Activated CD8-positive, alpha-beta memory T cell treated with anti-CD3 and anti-CD28 coated beads for 1 hour (primary cell): ENCODE measurements at places on chromosomes 12 and 14.

GRCh38 chr12:76508128-76508980 is 51.2 kb downstream of the OSBPL8 start:
- DNase-seq: no peak

- DNase-seq: no peak
Observed at GRCh38 chr12:43210485-43211192, 341.4 kb downstream of the ADAMTS20 start.

DNA sequence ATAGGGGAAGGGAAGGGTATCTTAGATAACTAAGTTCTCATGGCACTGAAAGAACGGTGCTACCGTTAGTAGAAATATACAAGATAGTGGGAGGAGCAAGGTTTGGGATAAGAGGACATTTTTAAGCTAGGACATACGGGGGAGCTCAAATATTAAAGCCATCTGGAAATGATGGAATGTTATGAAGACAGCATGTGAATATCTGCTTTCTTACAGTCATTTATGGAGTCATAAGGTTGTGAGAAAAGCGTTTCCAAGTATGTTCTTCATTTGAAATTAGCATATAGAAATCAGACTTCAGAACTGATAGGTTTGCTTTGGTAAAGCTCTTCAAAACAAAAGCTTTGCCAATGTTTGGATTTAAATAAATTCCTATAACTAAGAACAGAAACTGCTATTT is 62.3 kb downstream of the OTOGL start:
- DNase-seq: no peak

DNA sequence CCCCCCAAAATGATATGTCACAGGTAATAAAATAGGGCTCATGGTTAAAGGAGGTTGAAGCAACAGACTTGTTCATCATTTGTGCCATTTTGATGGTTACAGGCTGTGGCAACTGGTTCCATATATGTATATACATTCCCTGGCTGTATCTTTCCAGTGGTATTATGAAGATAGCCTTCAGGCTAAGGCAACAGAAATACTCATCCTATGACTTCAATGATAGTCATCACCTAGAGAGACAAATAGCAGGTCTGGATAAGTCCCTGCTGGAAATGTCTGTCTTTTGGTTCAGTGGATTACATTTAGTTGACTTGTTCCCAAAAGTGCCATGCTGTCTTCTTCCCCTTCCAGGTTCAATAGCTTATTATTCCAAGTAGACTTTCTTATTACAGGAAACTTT is 997.4 kb downstream of the FLRT2 start:
- DNase-seq: no peak

DNA sequence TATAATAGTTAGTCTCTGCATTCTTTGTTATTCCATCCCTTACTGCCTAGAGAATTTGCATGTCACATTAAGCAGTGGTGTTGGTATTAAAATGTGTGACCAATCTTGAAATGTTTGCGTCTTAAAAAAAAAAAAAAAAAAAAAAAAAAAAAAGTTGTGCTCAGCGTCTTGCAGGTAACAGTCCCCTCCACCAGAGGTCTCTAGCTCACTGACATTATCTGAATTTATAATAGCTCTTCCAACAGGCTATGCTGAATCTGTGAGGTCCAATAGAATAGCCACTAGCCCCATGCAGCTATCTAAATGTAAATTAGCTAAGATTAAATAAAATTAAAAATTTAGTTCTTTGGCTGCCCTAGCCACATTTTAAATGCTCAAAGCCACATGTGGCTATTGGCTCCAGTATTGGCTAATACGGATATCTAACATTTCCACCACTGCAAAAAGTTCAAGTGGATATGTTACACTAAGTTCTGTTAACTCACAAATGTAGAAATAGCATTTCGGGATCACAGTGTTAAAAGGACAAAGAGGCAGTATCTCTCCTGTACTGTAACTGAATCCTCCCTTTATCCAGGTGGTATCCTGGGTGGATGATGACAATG is 28.7 kb downstream of the NKX2-8 start:
- no peak for DNase-seq
